ENCODE measurements at places on chromosomes 6 and 20.

GRCh38 chr6:87706187-87706966 is 4.3 kb upstream of the AKIRIN2 start:
- DNase-seq: no peak

DNA sequence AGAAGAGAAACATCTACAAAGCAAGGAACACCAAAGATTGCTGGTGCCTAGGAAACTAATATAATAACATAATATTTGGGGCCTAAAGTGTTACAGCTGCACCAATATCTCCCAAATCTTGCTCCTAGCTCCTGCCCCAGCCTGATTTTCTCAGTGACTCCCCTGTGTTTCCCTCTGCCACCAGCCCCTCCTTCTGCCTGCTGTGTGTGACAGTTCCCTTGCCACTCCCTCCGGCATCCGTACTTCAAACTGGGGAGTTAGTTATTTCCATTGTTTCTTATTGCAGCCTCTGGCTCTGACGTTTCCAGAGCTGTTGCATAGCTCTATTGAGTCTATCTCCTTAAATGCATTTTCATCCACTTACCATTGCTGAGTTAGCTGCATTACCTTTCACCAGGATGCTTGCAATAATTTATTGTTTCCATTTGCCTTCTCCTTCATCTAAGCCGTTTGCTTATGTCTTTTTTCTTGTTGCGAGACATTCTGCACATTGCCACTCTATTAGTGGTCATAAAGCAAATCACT is 43.1 kb downstream of the ESR1 start:
- no peak for DNase-seq

DNA sequence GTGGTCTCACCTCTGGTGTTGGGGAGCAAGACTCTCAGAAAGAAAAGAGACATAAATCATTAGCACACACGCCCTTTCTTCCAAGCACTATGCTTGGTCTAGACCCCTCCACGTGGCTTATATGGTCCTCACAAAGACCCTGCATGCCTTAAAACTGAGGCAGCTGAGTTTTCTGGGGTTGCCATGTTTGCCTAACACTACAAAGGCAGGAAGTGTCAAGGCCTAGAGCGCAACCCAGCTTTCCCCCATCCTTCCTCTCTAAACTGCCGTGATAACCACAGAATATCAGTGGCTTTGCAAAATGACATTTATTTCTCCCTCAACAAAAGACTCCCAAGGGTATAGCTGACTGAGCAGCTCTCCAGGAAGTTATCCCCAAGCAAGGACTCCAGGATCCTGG is 146.5 kb upstream of the TOP1 start:
- DNase-seq: peak; percentile 60

DNA sequence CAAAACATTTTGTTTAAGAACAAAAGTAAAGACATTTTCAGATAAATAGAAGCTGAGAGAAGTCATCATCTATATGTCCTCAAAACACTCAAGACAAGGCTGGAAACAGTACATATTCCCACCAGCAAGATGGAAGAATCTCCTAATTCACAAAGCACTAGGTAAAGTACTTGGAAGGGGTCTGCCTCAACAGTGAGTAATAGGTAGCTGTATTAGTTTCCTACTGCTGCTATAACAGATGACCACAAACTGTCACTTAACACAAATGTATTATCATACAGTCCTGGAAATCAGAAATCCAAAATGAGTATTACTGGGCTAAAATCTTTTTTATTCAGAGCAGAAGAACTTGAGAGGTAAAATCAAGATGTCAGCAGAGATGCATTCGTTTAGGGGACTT is 40.6 kb downstream of the ZKSCAN8 start:
- no peak for DNase-seq

DNA sequence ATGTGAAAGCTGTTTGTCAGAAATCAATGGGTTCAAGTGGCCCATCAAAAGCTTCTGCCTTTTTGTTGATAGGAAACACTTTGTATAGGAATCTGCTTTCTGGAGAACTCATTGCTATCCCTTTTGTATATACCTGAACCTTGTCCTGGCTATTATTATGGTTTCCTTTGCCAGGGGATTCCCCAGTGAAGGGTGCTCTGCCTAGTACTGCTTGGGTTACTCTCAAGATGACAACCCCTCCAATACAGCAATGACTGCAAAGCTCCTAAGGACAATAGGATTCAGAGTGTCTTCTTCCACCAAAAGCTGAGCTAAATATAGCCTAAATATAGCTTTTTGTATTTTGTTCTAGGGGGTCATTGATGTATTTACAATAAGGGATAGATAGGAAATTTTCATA is 54.0 kb upstream of the PTPRK start:
- DNase-seq: no peak

GRCh38 chr20:9981829-9982228 is 53.0 kb upstream of the ANKEF1 start:
- no peak for DNase-seq

- no peak for DNase-seq
Measured at GRCh38 chr20:40491009-40491590, 197.9 kb downstream of the MAFB start.

- no peak for DNase-seq
Measured at GRCh38 chr20:9200196-9200595, 131.3 kb downstream of the PLCB4 start.

GRCh38 chr6:107540465-107540857 is 50.5 kb downstream of the SOBP start:
- DNase-seq: no peak

GRCh38 chr6:70706491-70707123 is 38.9 kb downstream of the SMAP1 start:
- peak; percentile 80 for DNase-seq

- DNase-seq: no peak
Measured at GRCh38 chr6:170193326-170193821, 97.5 kb downstream of the DLL1 start.

GRCh38 chr20:4051413-4052138 is 36.2 kb upstream of the RNF24 start:
- no peak for DNase-seq

DNA sequence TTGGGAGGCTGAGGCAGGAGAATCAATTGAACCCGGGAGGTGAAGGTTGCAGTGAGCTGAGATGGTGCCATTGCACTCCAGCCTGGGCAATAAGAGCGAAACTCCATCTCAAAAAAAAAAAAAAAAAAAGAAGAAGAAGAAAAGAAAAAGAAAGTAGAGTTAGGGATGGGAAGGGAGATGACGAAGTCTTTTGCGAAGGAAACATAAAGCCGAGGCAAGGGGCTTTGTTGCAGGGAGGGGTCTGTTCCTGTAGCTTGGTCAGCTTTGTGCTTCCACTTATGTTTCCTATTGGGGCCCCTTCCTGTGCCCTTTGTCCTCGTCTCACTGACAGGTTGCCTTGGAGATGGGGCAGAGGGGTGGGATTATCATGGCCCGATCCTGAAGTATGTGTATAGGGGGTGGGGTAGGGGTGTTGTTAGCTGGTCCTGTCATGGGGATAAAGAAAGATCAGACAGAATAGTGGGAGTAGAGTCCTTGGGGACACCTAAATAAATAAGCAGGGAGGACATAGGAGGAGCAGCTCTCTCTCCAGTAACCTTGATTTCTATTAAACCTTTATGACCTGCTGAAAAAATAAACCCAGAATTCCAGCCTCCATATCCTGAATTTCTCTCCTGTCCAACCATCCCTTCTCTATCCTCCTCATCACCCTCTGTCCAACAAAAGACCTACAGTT is 1.1 kb upstream of the CLIC1 start:
- DNase-seq: peak; percentile 89

GRCh38 chr6:90136176-90136575 is 160.5 kb downstream of the BACH2 start:
- DNase-seq: no peak

- no peak for DNase-seq
Measured at GRCh38 chr6:13653296-13653695, 38.2 kb downstream of the NOL7 start.

DNA sequence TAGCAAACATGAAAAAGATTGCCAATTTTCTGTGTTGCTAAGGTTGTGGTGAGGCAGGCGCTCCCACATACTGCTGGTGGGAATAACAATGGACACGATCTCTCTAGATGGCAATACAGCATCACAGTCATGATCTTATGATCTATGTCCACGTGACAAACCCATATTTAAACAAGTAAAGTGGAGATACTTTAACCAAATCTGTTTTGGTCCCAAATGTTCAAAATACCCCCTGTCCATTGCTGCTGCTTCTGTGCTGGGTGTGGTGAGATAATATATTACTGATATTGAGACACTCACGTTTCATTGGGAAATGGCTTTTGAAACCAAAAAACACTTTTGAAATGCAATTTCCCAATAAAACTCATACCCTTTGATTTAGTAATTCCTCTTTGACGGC is 23.0 kb downstream of the SIRPD start:
- DNase-seq: peak; percentile 32

DNA sequence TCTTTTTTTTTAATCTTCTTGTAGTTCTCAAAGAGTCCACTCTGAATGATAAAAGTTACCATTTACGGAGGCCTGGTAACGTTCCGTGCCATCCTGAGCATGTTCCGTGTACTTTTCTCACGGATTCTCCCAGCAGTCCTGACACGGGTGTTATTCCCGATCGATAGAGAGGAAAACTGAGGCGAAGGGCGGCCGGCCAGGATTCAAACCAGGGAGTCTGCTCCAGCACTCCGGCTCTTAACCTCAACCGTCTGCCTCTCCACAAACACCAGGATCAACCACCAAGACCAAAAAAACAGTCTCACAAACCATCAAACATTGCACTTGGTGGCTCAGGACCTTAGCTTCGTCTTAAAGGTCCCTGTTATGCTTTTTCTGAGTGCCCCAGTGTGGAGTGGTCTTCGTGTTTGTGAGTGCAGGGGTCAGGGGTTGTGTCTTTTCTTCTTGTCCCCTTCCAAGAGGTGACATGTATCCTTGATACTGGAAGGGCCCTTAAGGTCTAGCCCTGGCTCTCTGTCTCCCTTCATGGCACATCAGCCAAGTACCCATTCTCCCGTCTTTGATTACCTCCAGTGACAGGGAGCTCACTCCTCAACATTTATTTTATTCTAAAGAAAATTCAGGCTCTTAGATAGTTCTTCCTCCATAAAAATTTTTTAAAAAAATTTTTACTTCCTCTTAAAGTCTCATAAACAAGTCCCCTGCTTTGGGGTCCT is 35.1 kb downstream of the SRC start:
- DNase-seq: no peak

DNA sequence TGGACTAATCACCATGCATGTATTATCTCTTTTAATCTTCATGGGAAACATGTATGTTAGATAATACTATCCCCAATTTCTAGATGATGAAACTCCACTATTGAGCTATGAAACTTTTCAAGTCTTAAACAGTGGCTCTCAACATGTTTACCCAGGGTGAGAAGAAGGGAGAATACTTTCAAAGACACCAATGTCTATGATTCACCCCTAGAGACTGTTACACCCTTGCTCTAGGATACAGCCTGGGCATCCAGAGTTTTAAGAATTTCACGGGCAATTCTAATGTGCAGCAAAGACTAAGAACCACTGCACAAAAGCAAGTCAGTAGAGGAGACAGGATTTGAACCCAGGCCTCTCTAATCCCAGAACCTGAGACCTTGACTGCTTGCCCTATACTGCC is 47.8 kb downstream of the GFOD1 start:
- DNase-seq: no peak

GRCh38 chr6:29679962-29680361 is 990 bp downstream of the ZFP57 start:
- no peak for DNase-seq

GRCh38 chr6:161017766-161018564 is 26.4 kb downstream of the MAP3K4 start:
- no peak for DNase-seq

- DNase-seq: no peak
Measured at GRCh38 chr6:159427771-159428170, 258.6 kb downstream of the FNDC1 start.

GRCh38 chr6:138109042-138109997 is 2.1 kb upstream of the PERP start:
- peak; percentile 83 for DNase-seq

- no peak for DNase-seq
Measured at GRCh38 chr6:150029749-150030148, 4.4 kb upstream of the RAET1L start.

GRCh38 chr6:27275025-27275956 is 27.8 kb downstream of the PRSS16 start:
- DNase-seq: peak; percentile 50

- DNase-seq: peak; percentile 76
Measured at GRCh38 chr20:7859356-7859802, 80.9 kb downstream of the HAO1 start.

DNA sequence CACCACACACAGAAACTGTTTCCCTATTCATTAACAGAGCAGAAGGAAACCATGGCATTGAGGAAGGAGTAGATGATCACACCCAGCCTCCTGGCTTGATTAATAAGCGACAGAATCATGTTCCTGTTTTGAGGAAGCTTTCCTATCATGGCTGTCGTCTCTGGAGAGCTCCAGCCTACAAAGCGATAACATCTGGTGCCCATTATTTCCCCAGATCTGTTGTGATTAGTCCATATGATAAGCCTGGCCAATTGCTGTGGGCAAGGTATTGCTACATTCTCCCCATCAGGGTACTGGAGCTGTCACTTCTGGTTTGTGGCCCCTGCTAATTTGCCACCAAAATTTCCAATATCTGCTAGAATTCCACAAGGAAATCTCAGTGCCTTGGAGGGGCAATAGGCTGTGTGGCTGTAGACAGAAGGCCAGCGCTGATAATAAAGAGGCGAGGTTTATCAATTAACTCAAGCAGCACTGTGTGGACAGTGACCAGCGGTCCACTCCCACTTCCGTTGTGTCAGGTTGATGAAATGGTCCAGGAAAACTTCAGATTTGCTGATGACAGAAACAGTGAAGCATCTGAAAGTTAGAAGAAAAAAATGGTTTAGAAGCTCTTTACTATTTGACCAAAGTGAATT is 66.4 kb downstream of the OLIG3 start:
- peak; percentile 9 for DNase-seq

DNA sequence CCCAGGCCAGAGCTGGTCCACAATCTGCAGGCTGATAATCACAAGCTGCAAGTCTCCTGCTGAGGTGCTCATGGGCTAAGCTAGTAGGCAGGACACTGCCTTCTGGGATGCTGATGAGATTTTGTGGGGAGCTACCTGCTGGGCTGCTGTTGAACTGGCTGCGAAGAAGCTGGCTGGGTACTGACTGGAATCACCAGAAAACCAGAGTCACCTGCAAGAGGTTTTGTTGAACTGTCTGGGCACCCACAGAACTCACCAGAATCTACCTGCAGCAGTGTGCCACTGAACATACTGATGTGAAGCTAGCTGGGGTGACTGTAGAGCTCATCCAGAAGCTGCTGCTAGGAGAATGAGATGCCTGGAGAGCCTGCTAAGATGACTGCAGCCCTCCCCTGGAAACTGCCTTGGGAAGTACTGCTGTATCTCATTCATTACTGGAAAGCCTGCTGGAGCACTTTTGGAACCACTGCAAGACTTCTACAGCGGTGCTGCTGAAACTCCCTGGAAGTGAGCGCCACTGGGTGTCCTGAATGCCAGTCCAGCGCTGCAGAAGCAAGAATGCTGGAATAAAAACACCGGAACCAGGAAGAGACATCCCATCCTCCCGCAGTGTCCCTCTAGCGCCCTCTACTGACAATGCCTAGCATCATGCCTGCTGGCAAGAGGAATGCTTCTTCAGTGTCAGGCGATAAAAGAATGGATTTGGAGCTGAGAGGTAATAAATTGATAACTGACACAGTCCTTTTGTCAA is 64.9 kb upstream of the ARHGAP18 start:
- DNase-seq: peak; percentile 71

All from hematopoietic multipotent progenitor cell treated with erythropoietin and hydrocortisone succinate and interleukin-3 and kit ligand, for 4 days (in vitro differentiated cells).